ENCODE measurements at places on chromosomes 2 and 18. TPM values are rescaled to one million over a fixed set of nuclear protein-coding genes. Genes with fewer than 3 reads are reported as not detected.

Gene CDH20
- 0.13 TPM for total RNA-seq

Gene SERPINE2
- 76.0 TPM for total RNA-seq

Gene KRTCAP3
- total RNA-seq: 50.1 TPM

Gene TIA1
- total RNA-seq: 152 TPM

Gene PTRHD1
- 46.2 TPM for total RNA-seq

Gene SMC6
- total RNA-seq: 48.5 TPM

Gene ICOS
- total RNA-seq: not detected

Gene ANO7
- total RNA-seq: 6.9 TPM

Gene R3HDM1
- 77.7 TPM for total RNA-seq

Gene EMILIN2
- total RNA-seq: 7.5 TPM

DNA sequence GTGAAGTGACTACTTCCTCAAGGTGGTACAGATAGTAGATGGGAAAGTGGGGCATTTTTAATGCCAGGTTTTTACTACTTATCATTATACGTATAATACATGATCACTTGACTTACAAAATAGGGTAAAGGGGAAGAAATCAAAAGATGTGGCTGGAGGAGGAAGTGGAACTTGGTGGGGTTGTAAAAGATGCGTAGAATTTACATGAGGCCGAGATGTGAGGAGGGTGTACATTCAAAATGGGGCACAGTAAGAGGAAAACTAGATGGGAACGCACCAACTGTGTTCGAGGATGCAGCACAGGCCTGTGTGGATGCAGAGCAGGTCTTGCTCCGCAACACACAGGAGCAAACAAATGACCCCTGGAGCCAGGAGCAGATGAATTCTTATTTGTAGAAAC, 403.3 kb downstream of the TXNL1 start:
- no peaks in the 10 kb centered on the region for H3K4me1 ChIP-seq
- H3K36me3 ChIP-seq: no peaks in the 10 kb centered on the region
- peaks cover 1% of the 10 kb centered on the region for H3K27me3 ChIP-seq
- no peak overlapping the region for H3K27ac ChIP-seq

- no peaks in the 10 kb centered on the region for H3K36me3 ChIP-seq
- H3K27ac ChIP-seq: no peak overlapping the region
- no peak overlapping the region for H3K4me3 ChIP-seq
- no peaks in the 10 kb centered on the region for H3K4me1 ChIP-seq
- H3K27me3 ChIP-seq: no peaks in the 10 kb centered on the region
Measured at GRCh38 chr2:18440141-18440661, 120.3 kb downstream of the RDH14 start.

- no peak overlapping the region for H3K4me3 ChIP-seq
- H3K27me3 ChIP-seq: no peaks in the 10 kb centered on the region
- H3K36me3 ChIP-seq: no peaks in the 10 kb centered on the region
- DNase-seq: no peak
- H3K4me1 ChIP-seq: peaks cover 3% of the 10 kb centered on the region
Measured at GRCh38 chr2:117845304-117845703, 30.8 kb downstream of the DDX18 start.

- no peak overlapping the region for H3K27ac ChIP-seq
- no peaks in the 10 kb centered on the region for H3K4me1 ChIP-seq
- no peak overlapping the region for H3K4me3 ChIP-seq
- DNase-seq: no peak
Measured at GRCh38 chr2:151037434-151037833, 224.2 kb downstream of the RBM43 start.

DNA sequence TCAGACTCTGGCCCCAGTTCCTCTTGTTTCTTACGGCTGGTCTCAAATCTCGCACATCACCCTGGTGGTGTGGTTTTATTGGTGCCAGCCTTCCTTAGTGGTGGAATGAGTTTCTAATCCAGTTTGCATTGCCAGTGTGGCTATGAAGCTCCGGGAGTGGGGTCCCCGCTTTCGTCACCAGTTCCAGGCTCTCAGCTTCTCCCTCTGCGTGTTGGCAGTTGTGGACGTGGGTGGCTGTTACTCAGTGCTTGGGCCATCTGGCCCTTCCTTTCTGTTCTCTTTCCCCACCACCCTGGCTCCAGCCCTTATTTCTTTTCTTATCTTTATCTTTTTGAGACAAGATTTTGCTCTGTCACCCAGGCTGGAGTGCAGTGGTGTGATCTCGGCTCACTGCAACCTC, 30.1 kb downstream of the EFR3B start:
- no peaks in the 10 kb centered on the region for H3K27me3 ChIP-seq
- no peaks in the 10 kb centered on the region for H3K36me3 ChIP-seq
- no peak overlapping the region for H3K4me3 ChIP-seq
- H3K27ac ChIP-seq: no peak overlapping the region
- no peak for DNase-seq

GRCh38 chr2:96963316-96963715, 23.1 kb downstream of the FAM178B start:
- peaks cover 4% of the 10 kb centered on the region for H3K4me1 ChIP-seq
- H3K27me3 ChIP-seq: no peaks in the 10 kb centered on the region
- H3K27ac ChIP-seq: no peak overlapping the region
- H3K36me3 ChIP-seq: no peaks in the 10 kb centered on the region
- DNase-seq: no peak

- H3K4me3 ChIP-seq: no peak overlapping the region
- no peaks in the 10 kb centered on the region for H3K36me3 ChIP-seq
- H3K4me1 ChIP-seq: peaks cover 2% of the 10 kb centered on the region
Measured at GRCh38 chr2:138023976-138024375, 59.7 kb downstream of the HNMT start.

DNA sequence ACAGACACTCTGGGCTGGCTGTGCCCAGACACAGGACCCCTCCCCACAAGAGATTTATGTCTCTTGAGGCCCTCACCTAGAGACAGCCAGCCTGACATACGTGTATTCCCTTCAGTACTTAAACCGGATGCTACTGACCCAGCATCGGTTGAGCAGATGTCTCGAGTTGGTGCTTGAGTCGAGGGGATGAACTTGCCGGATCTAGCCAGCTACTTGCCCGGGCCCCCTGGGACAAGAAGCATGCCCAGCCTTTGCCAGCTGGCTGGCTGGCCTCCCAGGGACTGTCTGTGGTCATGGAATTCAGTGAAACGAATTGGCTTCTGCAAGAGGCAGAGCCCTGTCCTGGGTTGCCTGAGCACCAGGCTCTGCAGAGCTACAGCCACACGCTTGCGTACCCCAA, 36.0 kb downstream of the DNMT3A start:
- no peaks in the 10 kb centered on the region for H3K36me3 ChIP-seq
- H3K27ac ChIP-seq: no peak overlapping the region
- DNase-seq: no peak
- no peaks in the 10 kb centered on the region for H3K27me3 ChIP-seq

DNA sequence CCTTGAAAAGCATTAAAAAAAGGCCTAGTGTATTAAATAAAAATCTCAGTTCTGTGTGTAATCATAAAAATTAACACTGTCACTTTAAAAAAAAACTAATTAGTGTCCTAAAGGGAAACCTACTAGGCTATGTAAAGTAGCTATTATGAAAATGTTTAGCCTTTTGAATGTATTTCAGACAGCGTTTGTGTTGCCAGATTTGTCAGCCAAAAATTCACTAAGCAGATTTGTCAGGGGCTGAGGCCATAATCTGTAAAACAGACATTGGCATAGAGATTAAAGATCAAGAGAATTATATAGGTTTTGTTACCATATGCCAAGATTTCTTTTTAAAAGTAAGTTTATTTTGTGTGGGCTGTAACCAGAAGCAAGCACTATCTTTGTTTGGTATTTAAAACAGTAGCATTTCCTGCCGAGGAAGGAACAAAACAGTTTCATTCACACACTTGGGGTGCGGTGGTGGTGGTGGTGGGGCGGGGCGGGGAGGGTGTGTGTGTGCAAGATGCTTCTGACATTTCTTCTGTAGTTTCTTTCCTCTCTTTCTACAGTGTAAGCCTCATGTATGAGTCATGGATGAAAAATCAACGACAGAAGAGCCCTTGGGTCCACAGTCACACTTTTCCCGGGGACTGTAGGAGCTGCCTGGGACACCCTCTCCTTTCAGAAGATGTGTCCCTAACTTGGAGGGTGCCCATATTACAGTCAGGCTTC, 328.5 kb upstream of the FANCL start:
- H3K27ac ChIP-seq: no peak overlapping the region
- no peak for DNase-seq
- H3K4me3 ChIP-seq: no peak overlapping the region
- no peaks in the 10 kb centered on the region for H3K36me3 ChIP-seq
- H3K4me1 ChIP-seq: peaks cover 4% of the 10 kb centered on the region

DNA sequence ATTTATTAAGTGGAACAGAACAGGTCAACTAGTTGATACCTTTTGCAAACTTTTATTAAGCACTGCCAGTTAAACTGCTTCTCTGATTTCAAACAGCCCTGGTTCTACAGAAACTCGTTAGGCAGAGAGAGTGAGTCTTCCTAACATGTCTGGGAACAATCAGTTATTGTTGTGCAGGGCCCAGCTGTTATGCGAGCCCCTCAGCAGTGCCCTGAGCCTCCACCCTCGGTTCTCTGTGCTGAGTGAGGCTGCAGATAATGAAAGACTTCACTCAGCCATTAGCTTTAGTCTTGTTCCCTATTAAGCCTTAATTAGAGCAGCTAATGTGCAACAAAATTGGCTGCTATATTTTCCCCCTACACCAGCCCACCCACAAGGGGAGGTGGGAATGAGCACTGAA, 39.6 kb downstream of the KCTD18 start:
- no peak for DNase-seq
- no peak overlapping the region for H3K4me3 ChIP-seq
- no peaks in the 10 kb centered on the region for H3K27me3 ChIP-seq

- DNase-seq: no peak
- no peak overlapping the region for H3K27ac ChIP-seq
- peaks cover 8% of the 10 kb centered on the region for H3K4me1 ChIP-seq
Measured at GRCh38 chr18:54830260-54830659, 2.0 kb downstream of the RAB27B start.

GRCh38 chr2:241882091-241882625, 12.6 kb downstream of the RTP5 start:
- H3K4me1 ChIP-seq: peaks cover 8% of the 10 kb centered on the region
- no peak overlapping the region for H3K27ac ChIP-seq
- DNase-seq: no peak
- H3K4me3 ChIP-seq: peak overlapping the region; percentile 70

- no peaks in the 10 kb centered on the region for H3K4me1 ChIP-seq
- DNase-seq: no peak
- no peaks in the 10 kb centered on the region for H3K36me3 ChIP-seq
- H3K4me3 ChIP-seq: no peak overlapping the region
- H3K27me3 ChIP-seq: no peaks in the 10 kb centered on the region
Measured at GRCh38 chr2:46073540-46074046, 223.6 kb upstream of the EPAS1 start.

- peaks cover 6% of the 10 kb centered on the region for H3K4me1 ChIP-seq
- no peaks in the 10 kb centered on the region for H3K36me3 ChIP-seq
- peaks cover 29% of the 10 kb centered on the region for H3K27me3 ChIP-seq
- H3K27ac ChIP-seq: no peak overlapping the region
Measured at GRCh38 chr2:156334496-156335478, 2.3 kb upstream of the NR4A2 start.

- H3K36me3 ChIP-seq: no peaks in the 10 kb centered on the region
- no peaks in the 10 kb centered on the region for H3K4me1 ChIP-seq
- DNase-seq: no peak
Measured at GRCh38 chr2:69390471-69390870, 3.4 kb upstream of the GFPT1 start.

DNA sequence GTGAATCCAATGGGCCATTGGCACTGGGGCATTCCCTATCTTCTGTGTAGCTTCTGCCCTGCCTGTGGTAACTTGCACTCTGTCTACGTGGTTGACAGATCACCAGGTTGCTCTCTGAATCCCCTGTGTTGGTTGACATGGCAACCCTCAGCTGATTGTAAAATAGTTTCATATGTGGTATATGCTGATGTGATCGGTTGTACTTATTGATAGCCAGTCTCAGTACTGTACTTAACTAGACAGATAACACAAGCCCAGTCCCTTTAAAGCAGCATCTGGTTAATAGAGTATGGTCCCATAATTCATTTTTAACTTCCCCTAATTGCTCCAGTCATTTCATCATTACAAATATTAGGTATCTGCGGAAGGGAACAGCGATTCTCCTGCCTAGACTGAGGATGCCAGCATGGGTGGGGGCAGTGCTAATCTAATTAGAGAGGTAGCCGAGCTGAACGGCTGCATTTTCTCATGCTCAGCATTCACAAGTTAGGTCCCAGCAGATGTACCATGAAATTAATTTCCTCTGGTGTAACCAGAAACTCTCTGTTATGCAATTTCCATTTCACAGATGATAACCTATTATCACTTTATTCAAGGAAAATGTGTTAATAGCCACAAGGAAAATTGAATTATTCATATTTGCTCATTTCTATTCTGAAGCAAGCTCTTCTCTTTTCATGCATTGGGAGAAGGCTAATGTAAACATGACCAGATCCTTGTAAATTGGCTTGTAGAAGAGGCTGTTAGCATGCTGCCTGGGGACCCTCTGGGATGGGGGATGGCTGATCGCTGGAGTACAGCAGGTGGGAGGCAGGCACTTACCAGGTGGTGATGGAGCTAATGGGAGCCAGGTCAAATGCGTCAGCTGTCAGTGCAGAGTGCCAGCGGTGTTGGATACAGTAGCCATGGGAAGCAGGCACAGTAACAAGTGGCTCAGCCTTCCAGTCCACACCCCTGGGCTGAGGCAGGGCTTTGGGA, 608.3 kb downstream of the GALR1 start:
- H3K4me3 ChIP-seq: no peak overlapping the region
- no peaks in the 10 kb centered on the region for H3K27me3 ChIP-seq
- no peak overlapping the region for H3K27ac ChIP-seq
- no peaks in the 10 kb centered on the region for H3K36me3 ChIP-seq
- no peak for DNase-seq
- H3K4me1 ChIP-seq: no peaks in the 10 kb centered on the region
